A549 treated with Hydrocortisone at 1 μM for 4 hours (cell line): ENCODE measurements at places on chromosomes 12 and 14. TPM values are rescaled to one million over a fixed set of nuclear protein-coding genes. Genes with fewer than 3 reads are reported as not detected.

SAMD15 gene
- total RNA-seq = 1.2 to 2.6 TPM (median 1.6 TPM) in 5 replicates

PIWIL1 gene
- total RNA-seq = not detected in 5 replicates

C12orf54 gene
- total RNA-seq = not detected in 5 replicates

MYL2 gene
- total RNA-seq = 0.64 to 1.1 TPM (median 0.84 TPM) in 5 replicates

ACTR10 gene
- total RNA-seq = 43.0 to 50.9 TPM (median 48.3 TPM) in 5 replicates

NAV3 gene
- total RNA-seq = 5.8 to 8.1 TPM (median 7.5 TPM) in 5 replicates

STAC3 gene
- total RNA-seq = 0.18 to 0.36 TPM (median 0.30 TPM) in 5 replicates

ADSS1 gene
- 5.8 to 7.2 TPM (median 6.3 TPM) in 5 replicates for total RNA-seq

NOVA1 gene
- 3.4 to 4.7 TPM (median 4.0 TPM) in 5 replicates for total RNA-seq

FGF23 gene
- total RNA-seq = not detected in 5 replicates

TSHR gene
- total RNA-seq = not detected in 5 replicates

SRRM4 gene
- not detected in 5 replicates for total RNA-seq

RHOJ gene
- total RNA-seq = not detected in 5 replicates

GPR135 gene
- total RNA-seq = 0.70 to 1.1 TPM (median 0.87 TPM) in 5 replicates

SYNE2 gene
- 8.1 to 13.7 TPM (median 10.4 TPM) in 5 replicates for total RNA-seq

SFSWAP gene
- 23.3 to 31.0 TPM (median 28.6 TPM) in 5 replicates for total RNA-seq

KCNJ8 gene
- 0.22 to 0.47 TPM (median 0.32 TPM) in 5 replicates for total RNA-seq

RPL6 gene
- total RNA-seq = 2,075 to 2,384 TPM (median 2,202 TPM) in 5 replicates

IL26 gene
- not detected in 5 replicates for total RNA-seq

CDKN3 gene
- total RNA-seq = 62.9 to 79.3 TPM (median 76.5 TPM) in 5 replicates

GPR132 gene
- total RNA-seq = 0.49 to 0.64 TPM (median 0.51 TPM) in 5 replicates

IPO8 gene
- 12.8 to 24.2 TPM (median 18.1 TPM) in 5 replicates for total RNA-seq

ZFYVE26 gene
- total RNA-seq = 5.0 to 6.5 TPM (median 5.5 TPM) in 5 replicates

MYF6 gene
- total RNA-seq = not detected in 5 replicates

ANKRD33 gene
- 0.03 to 0.15 TPM in 2 of 5 replicates, not detected in the others for total RNA-seq

NEUROD4 gene
- total RNA-seq = not detected in 5 replicates

ZNF384 gene
- total RNA-seq = 53.8 to 60.6 TPM (median 58.4 TPM) in 5 replicates

ENO2 gene
- 32.5 to 40.3 TPM (median 34.5 TPM) in 5 replicates for total RNA-seq

CRIP2 gene
- total RNA-seq = 116 to 208 TPM (median 198 TPM) in 5 replicates

C1S gene
- total RNA-seq = 40.4 to 68.0 TPM (median 43.8 TPM) in 5 replicates

OR6C74 gene
- total RNA-seq = not detected in 5 replicates

HOXC4 gene
- total RNA-seq = 2.7 to 3.7 TPM (median 3.2 TPM) in 5 replicates

RPS6KL1 gene
- total RNA-seq = 0.21 to 0.67 TPM (median 0.45 TPM) in 5 replicates

MMP14 gene
- total RNA-seq = 0.41 to 0.78 TPM (median 0.66 TPM) in 5 replicates

CLBA1 gene
- total RNA-seq = 14.5 to 17.8 TPM (median 17.0 TPM) in 5 replicates

LUM gene
- total RNA-seq = 0.06 to 0.33 TPM (median 0.23 TPM) in 5 replicates

KRT78 gene
- total RNA-seq = 0.07 to 0.45 TPM (median 0.25 TPM) in 4 of 5 replicates, not detected in the other

CCDC177 gene
- total RNA-seq = 0.02 to 0.06 TPM (median 0.04 TPM) in 4 of 5 replicates, not detected in the other

DAO gene
- not detected in 5 replicates for total RNA-seq

TAS2R42 gene
- total RNA-seq = not detected in 5 replicates

MIS18BP1 gene
- 14.9 to 30.6 TPM (median 21.6 TPM) in 5 replicates for total RNA-seq

SIX1 gene
- total RNA-seq = 5.3 to 7.5 TPM (median 7.1 TPM) in 5 replicates

LYZ gene
- 0.05 to 0.37 TPM in 2 of 5 replicates, not detected in the others for total RNA-seq

RNF212B gene
- not detected in 5 replicates for total RNA-seq
